ENCODE measurements at places on chromosomes 5 and 9.

GRCh38 chr9:126979461-126979860 is 64.9 kb downstream of the RALGPS1 start:
- no peak for DNase-seq

- DNase-seq: no peak
Measured at GRCh38 chr5:5705010-5705409, 282.5 kb downstream of the ICE1 start.

DNA sequence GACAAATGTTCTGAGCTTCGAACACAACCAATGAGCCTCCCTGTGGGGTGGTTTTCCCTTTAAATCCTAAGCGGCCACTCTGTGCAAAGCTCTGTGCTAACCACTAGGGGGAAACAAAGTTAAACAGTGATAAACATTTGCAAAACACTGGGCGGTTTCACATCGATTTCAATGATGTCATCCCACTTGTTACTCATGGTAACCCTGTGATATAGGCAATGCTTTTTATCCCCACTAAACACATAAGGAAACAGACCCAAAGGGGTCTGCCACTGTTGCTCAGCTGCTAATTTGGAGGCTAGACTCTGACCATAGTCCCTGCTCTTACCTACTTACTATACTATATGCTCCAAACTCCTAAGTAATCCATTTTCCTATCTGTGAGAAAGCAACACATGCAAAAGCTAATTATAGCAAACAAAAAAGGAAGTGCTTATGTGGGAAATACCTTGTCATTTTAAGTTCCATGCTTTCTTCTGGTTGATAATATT is 57.3 kb downstream of the PTPN3 start:
- DNase-seq: no peak

DNA sequence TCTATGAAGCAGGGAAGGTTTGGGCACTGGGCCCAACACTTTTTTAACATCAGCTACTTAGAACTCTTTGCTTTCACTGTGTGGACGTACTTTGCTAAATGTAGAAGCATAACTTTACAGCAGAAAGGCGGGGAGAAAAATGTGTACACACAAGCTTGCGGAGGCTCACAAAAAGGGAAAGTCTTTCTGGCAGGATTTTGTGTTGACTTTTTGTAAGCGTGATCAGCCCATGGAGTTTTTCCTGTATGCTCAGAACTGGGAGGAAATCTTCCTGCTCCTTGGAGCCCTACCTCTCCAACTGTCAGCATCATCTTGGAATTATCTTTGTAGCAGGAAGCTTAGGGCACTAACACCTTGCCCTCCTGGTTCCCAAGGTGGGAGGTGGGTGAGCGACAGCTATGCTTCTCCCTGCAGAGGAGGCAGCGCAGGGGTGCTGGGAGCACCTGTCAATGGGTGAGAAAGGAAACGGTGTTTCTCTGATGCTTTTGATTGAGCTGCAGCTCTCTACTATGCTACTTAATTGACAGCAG is 321.9 kb downstream of the GADD45G start:
- DNase-seq: no peak

DNA sequence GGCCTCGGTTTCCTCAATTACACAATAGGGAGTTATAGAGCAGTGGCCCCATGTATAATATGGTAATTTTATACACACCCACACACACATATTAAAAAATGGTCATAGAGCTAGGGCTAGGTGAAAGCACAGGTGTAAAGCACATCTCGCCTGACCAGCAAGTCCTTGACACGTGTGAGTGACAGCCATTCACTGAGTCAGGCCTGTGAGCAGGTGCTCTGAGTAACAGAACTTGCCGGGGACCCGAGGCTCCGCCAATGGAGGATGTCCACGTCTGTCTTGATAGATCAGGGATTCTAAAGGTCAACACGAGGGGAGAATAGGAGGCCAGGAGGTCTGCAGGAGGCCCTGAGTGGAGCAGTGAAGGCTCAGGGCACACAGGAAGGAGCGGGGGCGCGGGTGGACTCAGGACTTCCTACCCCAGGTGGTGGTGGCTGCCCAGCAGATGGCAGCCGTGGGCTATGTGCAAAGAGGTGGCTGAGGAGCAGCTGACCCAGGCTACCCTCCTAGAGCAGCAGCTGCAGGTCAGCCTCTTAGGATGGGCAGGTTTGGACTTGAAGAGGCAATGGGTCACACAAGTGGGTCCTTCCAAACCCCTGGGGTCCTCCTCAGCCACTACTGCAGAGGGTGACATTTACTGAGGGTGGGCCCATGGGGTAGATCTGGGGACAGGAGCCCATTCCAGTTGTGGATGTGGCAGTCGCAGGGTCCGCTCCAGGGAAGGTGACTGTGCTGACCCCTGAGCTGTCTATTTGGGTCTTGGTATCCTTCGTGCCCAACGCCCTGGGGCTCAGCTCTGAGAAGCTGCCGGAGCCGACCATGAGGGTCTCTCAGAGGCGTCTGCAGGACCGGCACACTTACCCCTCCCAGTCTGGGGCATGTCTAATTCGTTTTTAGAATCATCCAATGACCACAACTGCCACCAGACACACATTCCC is 45.9 kb downstream of the PRRT1B start:
- peak; percentile 66 for DNase-seq

DNA sequence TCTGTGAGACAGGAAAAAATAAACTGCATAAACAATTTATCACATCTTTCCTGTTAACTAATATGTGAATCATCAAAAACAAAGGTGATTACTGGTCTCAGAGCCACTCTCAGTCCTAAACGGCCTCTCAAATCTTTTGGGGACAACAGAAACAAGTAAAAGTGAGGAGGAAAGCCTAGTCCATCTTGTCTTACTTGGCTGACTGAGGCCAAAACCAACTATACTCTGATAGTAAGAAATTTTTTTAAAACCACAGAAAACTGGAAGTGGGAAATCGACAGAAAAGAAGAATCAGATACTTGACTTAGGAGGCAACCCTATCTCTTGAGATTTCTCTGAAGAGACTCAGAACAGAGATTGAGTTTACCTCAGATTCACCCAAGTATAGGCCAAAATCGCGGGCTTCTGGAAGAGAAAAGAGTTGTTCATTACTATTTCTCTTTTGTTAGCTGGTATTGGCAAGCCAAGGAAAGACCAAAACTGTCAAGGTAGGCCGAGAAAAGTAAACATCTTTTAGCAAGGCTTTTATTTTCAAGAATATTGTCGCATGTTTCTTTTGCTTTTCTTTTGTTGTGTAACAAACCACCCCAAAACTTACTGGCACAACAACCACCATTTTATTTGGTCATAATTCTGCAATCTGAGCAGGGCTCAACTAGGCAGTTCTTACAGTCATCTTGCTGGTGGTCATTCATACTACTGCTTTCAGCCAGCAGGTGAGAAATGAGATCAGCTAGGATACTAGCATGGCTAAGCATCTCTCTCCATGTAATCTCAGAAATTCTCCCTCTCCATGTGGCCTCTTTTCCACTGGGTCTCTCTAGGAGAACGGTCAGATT is 46.1 kb downstream of the RFX3 start:
- DNase-seq: no peak

GRCh38 chr5:77974576-77974975 is 198.4 kb upstream of the TBCA start:
- DNase-seq: no peak

- no peak for DNase-seq
Measured at GRCh38 chr5:56964173-56964572, 12.2 kb upstream of the MIER3 start.

GRCh38 chr5:173602423-173602822 is 14.0 kb downstream of the BOD1 start:
- no peak for DNase-seq

Measured in T-helper 17 cell (primary cell).